Naive thymus-derived CD8-positive, alpha-beta T cell (primary cell): ENCODE measurements at places on chromosomes 2 and 18. TPM values are rescaled to one million over a fixed set of nuclear protein-coding genes. Genes with fewer than 3 reads are reported as not detected.

Gene L3MBTL4
- total RNA-seq = 0.18 TPM

Gene IL36RN
- total RNA-seq = not detected

Gene LHCGR
- total RNA-seq = not detected

Gene KIAA2012
- not detected for total RNA-seq

Gene CCDC178
- not detected for total RNA-seq

Gene TSPYL6
- total RNA-seq = not detected

Gene DYSF
- 3.4 TPM for total RNA-seq

Gene REG3A
- total RNA-seq = not detected

Gene C2orf15
- 3.9 TPM for total RNA-seq

Gene NTSR2
- total RNA-seq = not detected

Gene G6PC2
- not detected for total RNA-seq

Gene STARD6
- total RNA-seq = not detected

Gene SLC4A3
- 0.36 TPM for total RNA-seq

Gene IL1F10
- not detected for total RNA-seq

Gene ATF2
- total RNA-seq = 62.8 TPM

Gene IL36B
- not detected for total RNA-seq
